Hepatocyte (in vitro differentiated cells): ENCODE measurements at places on chromosomes 7 and 10.

- DNase-seq: no peak
Measured at GRCh38 chr7:98250789-98251188, 1.2 kb downstream of the TECPR1 start.

DNA sequence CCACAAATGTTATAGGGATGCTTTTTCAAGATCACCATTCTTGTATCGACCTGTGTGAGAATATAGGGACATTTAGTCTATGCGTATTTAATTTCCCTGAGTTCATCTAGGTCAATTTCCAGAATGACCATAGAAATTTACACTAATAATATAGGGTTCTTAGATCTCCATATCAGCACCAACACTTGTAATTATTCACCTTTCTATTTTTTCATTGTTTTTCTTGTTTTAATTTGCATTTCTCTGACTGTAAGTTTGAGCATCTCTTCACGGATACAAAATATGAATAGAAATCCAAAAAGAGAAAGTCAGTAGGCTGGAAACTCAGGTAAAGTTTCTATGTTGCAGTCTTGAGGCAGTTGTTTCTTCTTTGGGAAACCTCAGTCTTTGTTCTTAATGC lies 134.8 kb downstream of the CREB5 start:
- no peak for DNase-seq

GRCh38 chr7:26102176-26102575 lies 49.8 kb upstream of the NFE2L3 start:
- no peak for DNase-seq

- DNase-seq: no peak
Measured at GRCh38 chr10:36254199-36254598, 612.1 kb upstream of the FZD8 start.

DNA sequence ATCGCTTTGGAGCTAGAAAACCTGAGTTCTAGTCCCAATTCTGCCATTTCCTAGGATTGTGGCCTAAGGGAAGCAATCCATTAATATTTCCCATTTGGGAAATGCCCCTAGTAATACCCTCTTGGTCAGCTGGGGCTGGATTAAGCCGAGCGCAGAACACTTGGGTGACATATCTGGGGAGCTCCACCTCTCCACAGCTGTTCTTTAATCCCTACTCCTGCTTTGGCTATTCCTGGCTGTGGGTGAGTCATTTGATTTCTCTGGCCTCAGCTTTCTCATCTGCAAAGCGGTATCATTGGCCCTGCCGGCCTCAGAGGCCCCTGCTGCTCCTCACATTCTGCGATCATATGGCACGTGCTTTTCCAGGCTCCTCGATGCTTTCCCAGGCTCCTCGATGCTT lies 108.3 kb downstream of the BUB3 start:
- no peak for DNase-seq

- no peak for DNase-seq
Measured at GRCh38 chr7:55975988-55976633, 11.7 kb downstream of the NIPSNAP2 start.

GRCh38 chr7:149669121-149669818 lies 104.1 kb downstream of the ZNF467 start:
- DNase-seq: no peak

DNA sequence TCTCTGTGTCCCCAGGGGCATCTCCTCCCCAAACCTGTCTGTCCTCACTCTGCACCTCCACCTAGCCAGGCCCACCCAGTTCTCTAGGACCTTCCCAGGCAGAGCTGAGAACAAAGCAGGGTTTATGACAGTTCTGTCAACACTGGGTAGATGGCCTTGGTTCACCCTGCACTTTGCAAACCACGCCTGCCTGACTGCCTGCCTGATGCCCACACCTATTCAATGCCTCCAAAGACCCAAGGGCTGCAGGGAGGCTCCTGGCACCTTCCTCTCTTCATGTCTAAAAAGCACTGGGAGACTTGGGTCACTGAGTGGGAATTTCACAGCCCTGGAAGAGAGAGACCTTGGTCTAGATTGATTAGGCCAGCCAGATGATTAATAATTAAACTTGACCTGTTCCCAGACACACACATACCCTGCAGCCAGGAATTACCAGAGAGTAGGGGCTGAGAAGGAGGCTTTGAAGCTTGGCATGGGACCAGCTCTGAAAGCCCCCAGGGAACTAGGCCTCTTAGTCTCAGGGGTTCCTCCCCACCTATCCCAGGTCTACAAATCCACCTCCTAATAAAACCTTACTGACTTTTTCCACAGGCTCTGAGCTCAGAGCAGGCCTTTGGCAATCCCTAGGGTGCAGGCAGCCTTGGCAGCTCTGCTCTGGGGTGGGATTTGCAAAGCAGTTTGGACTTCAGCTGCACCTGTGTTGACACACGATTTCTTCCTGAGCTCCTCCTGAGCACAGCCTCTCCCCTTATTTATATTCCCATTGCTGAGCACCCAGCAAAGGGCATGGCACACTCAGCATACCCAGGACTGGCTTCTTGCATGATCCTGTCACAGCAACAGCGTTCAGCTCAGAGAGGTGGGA lies 25.7 kb upstream of the PDCD4 start:
- peak; percentile 72 for DNase-seq

DNA sequence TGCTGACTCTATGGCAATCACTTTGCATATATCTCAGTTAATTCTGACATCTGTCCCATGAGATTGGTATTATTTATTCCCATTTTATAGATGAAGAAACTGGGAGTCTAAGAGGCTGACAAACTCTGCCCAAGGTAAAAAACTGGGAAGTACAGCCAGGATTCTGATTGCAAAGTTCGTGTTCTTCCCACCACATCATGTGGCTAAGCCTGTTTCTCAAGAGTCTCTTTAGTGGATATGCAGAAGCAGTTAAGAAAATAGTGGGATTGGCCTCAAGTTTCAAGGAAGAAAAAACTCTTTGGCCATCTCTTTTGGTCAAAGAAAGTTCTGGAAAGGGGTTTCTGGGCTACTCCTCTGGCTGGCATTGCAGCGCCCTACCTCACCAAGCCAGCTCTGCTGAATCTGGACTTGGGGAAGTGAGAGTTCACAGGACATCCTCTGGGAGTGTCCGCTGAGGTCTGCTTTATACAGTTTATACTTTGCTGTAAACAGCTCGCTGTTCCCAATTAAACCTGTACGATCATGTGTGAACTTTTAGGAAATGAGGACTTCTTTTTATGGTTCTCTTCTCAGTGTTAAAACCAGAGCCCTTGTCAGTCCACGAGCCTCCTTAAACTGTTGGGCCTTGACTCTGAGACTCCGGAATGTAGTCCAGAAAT lies 12.2 kb upstream of the BMPR1A start:
- no peak for DNase-seq

- no peak for DNase-seq
Measured at GRCh38 chr7:39688611-39689480, 65.5 kb downstream of the RALA start.

- no peak for DNase-seq
Measured at GRCh38 chr7:72503644-72504043, 91.5 kb upstream of the CALN1 start.

DNA sequence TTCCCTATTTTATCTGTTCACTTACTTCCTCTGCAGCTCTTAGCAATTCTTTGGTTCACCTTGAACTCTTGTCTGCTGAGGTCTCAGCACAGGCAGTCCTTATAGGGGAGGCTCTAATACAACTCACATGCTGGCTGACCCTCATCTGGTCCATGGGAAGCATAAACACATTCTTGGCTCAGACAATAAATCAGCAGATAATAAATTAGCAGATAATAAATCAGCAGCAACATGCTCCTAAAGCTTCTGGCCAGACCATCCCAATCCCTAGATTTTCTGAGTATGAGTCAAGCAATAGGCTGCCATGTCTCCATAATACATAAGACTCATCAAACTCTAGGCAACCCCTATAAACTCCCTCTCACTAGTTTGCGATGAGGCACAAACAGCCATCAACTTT lies 208.6 kb upstream of the STEAP4 start:
- no peak for DNase-seq

DNA sequence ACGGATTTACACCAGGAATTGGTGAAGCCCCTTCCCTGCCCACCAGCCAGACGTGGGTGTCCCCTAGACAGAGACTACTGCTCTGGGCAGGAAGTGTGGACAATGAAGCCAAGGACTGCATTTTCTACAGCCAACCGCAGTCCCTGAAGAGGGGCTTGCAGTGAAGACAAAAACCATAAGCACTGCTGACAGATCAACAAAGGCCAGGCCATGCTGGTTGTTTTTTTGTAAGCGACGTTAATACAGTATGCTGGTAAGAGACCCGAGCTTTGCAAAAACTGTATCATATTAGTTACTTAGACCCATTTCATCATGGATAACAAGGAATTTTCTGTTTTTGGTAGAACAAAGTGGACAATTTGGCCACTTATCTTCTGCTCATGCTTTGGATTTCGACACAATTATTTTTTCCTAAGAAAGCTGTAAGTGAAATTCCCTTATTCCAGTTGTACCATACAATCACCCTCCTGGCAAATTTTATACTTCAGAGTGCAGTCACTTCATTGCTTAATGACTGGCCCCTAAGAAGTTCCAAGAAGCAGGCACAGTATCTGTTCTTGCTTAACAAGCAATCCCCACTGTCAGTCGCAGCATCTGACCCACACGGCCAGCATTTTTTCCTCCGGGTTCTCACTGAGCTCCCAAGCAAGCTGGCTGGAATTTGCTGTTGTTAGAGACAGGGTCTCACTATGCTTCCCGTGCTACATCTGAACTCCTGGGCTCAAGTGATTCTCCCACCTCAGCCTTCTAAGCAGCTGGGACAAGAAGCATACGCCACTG lies 163.5 kb downstream of the PARD3 start:
- DNase-seq: no peak

- DNase-seq: no peak
Measured at GRCh38 chr7:129045682-129046081, 9.2 kb downstream of the TNPO3 start.

DNA sequence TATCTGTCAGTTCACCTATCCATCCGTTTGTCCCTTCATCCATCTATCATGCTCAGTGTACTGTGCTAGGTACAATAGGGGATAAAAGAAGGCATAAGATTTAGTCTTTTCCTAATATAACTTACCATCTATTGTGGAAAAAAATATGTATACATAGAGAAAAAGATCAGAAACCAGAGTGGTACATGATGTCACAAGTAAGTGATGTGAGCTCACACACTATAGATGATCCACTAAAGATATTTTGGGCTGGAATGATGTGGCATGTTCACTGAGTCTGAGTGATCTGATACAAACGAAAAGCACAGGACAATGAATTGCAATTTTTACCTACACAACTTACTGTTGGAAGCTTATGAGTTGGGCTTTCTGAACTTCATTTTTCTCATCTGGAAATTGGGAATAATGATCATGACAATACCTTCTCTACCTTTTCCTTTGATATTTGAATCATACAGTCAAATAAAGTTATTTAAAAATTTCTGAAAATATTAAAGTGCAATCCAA lies 2.7 kb upstream of the TFAM start:
- DNase-seq: no peak

DNA sequence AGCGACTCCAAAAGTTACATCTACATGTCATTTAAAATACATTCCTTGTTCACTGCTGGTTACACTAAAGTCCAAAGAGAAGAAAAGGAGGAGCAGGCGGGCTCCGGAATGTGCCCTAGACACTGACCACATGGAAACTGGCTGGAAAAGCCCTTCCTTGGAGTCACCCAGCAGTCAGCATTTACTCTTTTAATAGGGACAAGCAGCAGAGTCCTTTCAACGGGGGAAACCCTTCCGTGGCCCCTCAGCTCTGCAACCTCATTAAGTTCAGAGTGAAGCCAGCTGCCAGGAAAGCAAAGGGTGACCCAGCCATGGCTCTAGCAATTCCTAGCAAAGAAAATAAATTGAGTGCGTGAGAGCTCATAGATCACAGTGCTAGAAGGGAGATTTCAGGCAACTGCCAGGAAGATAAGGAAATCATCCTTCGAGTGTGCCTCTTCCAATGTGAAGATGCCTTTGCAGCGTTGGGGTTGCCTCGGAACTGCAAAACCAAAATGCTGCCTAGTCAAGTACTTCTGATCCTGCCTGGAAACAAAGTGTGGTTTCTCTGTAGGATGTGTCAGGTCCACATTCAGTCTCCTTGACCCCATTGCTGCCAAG lies 101.6 kb downstream of the SORBS1 start:
- DNase-seq: peak; percentile 58

GRCh38 chr7:24384362-24385030 lies 100.5 kb downstream of the NPY start:
- DNase-seq: no peak

DNA sequence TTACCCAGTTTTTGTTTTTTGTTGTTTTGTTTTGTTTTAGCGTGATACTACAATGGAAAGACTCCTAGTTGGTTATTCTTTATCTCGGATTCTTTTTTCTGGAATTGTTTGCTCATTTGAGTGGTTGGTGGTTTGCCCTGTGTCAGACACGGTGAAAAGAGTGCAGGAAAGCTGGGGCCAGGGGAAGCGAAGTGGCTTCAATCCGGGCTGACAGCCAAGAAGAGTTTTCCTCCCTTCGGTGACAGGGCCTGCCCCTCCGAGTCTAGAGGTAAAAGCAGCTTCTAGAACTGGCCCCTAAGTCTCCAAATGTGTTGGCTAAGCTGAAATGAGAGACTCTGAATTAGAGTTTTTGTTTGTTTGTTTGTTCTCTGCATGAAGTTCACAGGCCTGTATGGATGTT lies 5.7 kb upstream of the AP5Z1 start:
- no peak for DNase-seq

GRCh38 chr10:75080554-75080953 lies 30.9 kb upstream of the SAMD8 start:
- DNase-seq: no peak

GRCh38 chr7:31875424-31875823 lies 188.4 kb downstream of the PPP1R17 start:
- DNase-seq: no peak

GRCh38 chr7:15130666-15131541 lies 228.4 kb upstream of the DGKB start:
- no peak for DNase-seq

DNA sequence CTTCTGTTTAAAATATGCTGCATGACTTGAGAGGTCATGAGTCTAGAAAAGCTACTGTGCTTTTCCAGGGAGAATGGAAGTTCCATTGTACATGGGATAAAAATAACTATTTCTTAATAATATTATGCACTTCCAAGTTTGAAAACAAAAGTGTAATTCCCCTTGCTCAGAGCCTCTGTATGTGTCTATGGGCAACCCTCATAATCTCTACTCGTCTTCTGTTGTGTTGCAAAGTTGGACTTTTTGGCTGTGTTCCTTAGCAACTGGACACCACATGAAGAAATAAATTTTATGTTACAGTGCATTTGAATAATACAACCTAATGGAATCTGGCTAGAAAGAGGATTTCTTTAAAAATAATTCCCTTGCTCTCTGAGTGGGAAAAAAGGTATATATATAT lies 242.6 kb downstream of the TWIST1 start:
- DNase-seq: no peak

- DNase-seq: no peak
Measured at GRCh38 chr7:46256870-46257661, 336.0 kb upstream of the IGFBP3 start.

DNA sequence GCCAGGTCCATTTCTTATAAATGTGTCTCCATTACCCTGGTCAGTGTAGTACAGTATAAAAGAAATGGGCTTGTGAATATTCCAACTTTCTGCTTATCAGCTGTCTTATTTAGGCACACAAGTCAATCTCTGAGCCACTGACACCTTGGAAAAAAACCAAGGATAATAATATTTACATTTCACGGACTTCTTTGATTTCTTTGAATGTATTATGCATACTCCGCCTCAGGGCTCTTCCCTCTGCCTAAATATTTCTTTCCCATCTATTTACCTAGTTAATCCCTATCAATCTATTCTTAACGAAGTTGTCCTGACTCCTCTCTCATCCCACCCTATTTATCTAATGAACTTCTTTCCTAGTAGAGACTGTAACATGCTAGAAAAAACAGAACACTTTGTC lies 253.8 kb downstream of the CRPPA start:
- no peak for DNase-seq

- DNase-seq: no peak
Measured at GRCh38 chr10:98664329-98665042, 217.8 kb upstream of the HPS1 start.
